ENCODE measurements at places on chromosomes 11 and 22.
A peak's percentile ranks its signal among the peaks of the same experiment; 100 is the strongest.

DNA sequence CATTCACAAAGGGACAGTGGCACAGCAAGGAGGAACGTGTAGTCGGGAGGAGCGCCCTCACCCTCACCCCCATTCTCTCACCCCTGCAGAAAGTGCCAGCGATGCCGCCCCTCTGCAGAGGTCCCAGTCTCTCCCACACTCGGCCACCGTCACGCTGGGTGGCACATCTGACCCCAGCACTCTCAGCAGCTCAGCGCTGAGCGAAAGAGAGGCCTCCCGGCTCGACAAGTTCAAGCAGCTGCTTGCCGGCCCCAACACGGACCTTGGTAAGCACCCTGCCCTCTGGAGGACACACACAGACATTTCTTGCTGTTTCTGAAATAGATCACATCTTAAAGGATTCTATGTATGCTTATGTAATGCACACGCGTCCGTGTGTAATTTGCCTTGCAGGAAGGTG, 34.9 kb downstream of the TBC1D22A start:
- peak; percentile 15 for DNase-seq

- DNase-seq = peak; percentile 97
Measured at GRCh38 chr11:112292785-112293407, 32.2 kb upstream of the PLET1 start.

DNA sequence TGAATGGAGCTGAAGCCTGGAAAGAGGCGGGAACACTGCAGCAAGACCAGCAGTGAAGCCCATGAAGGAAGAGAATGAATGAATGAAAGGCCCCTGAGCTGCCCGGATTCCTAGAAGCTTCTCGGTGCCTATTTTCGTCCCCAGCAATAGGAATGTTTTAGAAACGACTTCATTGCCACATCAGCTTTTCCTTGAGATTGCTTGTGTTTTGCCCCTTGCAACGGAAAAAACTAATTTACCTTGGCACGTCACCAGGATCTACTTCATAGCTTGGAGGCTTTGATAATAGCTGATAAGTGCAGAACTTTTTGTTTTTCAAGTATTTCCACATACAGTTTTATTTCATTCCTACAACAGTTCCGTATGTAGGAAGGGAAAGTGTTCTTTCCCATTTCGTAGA, 248.9 kb upstream of the NARS2 start:
- DNase-seq = no peak

GRCh38 chr11:42490506-42490905, 821.3 kb upstream of the API5 start:
- no peak for DNase-seq

DNA sequence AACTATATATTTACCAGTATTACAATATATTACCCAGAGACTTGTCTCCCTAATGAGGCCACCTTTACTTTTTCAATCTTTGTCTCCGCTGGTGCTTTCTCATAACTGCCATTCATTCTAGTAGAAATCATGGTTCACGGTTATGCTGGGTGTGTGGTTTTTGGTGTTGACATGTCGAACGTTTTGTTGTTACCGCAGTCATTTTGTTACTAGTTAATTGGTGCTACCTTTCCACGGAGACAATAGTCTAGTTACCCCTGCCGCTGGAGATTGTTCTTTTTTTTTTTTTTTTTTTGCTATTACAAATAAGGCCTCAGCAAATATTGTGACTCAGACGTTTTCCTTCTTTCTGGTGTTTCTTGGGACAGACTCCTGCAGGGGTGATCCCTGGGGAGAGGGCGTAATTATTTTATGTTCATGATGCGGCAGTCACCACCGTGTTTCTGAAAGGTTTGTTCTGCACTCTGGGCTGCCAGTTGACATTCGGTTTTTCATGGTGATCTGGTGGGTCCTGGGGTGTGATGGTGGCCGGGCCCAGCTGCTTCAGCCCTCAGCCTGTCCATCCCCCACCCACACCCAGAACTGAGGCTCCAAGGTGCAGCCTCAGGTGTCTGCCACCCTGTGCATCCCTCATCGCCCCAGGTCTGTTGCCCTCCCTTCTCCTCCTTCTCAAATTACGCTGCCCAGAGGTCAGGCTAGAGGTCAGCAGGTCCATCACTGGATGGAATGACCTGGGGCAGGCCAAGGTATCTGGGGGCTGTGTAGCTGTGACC, 28.6 kb downstream of the LRP5 start:
- DNase-seq = no peak

DNA sequence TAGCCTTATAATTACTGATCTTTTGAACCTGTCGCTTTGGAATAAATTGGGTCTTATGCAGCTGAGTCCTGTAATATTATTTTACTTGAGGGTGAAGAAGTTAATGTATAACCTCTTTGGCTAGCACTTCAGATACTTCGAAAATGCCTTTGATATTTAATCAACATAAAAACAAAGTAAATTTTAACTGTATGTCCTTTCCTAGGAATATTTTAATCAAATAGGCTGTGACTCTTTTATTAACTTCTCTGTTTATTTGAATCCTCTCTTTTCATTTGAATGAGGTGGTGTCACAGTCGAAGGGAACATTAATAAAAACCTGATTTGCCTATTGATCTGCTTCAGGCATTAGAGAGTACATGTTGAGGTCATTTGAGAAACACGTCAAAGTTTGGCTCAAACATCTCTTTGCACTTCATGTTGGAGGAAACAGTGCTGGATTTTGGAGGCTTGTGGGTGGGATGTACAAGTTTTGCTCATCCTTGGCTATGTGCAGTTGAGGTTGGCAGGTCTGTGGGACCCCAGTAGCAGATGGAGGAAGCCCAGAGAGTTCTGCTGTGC, 143.6 kb downstream of the NCAM1 start:
- no peak for DNase-seq

DNA sequence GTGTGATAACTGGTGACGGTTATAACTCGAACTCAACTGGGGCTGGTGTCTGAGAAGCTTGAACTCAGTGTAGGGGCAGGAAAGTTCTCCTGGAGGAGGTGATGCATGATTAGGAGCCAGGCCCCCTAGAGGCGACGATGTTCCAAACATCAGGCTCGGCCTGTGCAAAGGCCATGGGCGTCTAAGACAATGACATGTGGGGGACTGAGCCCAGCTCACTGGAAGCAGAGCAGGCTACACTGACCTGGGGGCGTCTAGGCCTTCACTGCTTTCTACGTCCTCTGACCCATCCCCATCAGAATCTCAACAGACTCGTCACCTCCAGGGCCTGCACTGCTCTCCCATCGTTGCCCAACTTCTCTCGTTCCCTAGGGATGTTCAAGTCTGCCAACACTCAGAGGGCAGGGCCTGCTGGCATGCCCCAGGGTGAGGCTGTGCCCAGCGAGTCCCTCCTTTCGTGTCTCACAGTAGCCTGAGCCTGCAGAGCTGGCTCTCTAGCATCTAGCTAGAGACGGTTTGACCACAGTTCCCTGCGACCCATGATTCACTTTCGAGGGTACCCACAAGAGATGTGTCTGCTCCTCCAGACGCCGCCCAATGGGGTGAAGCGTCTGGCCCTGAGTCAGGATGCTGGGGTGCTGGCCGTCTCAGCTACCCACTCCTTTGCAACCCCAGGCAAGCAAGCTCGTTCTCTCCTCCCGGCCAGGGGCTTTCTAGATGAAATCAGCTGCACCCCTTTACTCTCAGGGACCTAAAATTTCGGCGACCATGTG, 1.1 kb upstream of the ATG16L2 start:
- peak; percentile 63 for DNase-seq

DNA sequence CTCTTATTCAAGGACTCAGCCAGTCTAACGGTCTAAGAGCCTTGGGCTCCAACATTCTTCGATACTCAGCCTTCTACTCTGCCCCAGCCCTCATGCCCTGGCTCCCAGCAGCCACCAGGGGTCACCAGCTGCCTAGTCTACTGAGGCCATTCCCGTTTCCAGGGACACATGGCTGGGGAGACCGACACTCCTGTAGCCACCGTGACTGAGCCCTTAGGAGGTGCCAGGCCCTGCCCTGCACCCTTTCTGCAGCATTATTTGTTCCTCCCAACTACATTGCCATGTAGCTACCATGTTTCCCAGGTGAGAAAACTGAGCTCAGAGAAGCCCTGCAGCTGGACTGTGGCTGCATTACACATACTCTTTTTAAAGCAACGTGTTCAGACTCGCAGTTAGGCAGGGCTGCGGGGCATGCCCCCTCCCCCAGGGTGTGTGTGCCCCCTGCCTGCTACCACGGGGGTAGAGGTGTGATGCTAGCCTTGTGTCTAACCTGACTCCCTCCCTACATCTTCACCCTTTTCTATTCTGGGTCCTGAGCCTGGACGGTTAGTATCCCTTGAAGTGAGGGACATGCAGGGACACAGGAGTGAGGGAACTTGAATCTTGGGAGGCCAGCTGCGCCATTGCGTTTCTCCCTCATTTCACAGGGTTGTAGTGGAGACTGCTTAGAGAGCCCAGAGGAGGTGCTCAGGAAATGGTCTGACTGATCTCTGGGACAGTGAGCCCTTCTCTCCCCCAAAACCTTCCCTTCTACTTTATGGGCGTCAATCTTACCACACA, 17.5 kb downstream of the ATG16L2 start:
- DNase-seq = peak; percentile 74

GRCh38 chr11:36008584-36008983, 64.7 kb downstream of the LDLRAD3 start:
- DNase-seq = no peak
